Suprapubic skin (tissue), 4 donors: ENCODE measurements at places on chromosomes 7 and 10.

DNA sequence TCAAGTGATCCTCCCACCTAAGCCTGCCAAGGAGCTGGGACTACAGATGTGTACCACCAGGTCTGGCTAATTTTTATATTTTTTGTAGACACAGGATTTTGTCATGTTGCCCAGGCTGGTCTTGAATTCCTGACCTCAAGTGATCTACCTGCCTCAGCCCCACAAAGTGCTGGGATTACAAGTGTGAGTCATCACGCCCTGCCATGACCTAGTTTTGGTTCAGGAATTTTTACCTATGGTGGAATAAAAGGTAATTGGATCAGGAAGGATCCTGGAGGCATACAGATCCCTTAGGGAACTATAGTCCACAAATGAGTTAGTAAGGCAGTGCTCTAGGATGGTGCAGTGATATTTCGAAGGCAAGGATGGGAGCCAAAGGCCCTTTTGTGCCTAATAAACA lies 717.9 kb downstream of the PHTF2 start:
- no peak for DNase-seq

GRCh38 chr7:155721056-155721455 lies 76.6 kb downstream of the RBM33 start:
- DNase-seq, result no peak

DNA sequence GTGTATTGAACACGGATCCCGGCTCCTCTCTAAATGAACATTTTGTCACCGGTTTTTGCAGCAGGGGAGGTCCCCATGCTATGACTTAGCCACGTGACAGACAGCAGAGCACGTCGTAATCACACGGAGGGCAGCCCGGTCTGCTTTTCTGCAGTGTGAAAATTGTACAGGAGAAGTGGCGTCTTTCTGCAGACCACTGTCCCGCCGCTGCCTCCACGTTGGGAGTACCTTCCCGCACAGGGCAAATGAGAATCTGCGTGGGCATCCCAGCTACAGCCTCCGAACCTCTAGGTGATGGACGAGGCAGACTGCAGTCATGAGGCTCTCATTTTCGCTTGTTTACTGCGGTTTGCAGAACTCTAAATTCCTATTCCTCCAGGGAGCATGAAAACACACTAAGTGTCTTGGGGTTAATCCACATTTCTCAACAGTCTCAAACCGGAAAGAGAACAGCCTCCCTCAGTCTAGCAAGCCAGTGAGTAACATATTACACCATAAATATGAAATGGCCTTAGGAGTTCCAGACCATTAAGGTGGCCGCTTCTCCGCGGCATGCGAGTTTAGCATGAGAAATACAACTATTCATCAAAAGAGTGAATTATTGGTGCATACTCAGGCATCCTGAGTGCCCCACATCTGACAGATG lies 89.8 kb downstream of the TCERG1L start:
- DNase-seq, result no peak

DNA sequence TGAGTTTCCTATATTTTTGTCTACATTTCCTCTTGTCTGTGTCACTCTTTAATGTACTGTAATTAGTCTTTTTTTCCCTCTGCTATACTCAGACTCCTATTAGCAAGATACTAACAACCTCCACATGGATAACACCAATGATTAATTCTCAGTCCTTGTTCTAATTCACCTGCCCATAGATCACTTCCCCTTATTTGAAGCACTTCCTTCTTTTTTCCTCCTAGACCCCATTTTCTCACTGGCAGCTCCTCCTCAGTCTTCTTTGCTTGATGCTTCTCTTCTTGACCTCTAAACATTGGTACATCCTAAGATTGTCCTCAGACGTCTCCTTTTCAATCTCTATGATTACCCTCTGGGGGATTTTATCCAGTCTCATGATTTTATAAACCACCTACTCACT lies 98.2 kb upstream of the IMMP2L start:
- no peak for DNase-seq

DNA sequence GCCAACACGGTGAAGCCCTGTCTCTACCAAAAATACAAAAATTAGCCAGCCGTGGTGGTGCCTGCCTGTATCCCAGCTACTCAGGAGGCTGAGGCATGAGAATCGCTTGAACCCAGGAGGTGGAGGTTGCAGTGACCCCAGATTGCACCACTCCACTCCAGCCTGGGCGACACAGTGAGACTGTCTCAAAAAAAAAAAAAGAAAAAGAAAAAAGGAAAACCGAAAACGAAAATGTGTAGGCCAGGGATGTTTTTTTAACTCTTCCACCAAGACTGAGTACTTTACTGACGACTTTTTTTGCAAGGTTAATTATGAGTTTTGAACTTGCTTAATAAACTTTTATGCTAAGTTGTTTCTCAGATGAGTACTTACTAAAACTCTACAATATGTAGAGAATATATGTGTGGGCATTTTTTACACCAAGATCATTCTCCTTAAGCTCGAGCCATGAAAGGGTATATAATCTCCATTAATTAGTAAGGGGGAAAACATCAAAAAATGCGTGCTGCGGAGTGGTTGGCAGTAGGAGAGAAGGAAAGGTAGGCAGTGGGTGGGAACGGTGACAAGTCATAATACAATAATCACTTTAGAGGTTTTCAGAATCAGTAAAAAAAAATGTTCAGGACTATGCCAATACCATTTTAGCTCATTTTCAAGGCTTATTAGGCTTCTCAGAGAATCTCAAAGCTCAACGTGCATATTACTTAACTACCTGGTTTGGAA lies 8.6 kb upstream of the ADRB1 start:
- DNase-seq, result no peak

DNA sequence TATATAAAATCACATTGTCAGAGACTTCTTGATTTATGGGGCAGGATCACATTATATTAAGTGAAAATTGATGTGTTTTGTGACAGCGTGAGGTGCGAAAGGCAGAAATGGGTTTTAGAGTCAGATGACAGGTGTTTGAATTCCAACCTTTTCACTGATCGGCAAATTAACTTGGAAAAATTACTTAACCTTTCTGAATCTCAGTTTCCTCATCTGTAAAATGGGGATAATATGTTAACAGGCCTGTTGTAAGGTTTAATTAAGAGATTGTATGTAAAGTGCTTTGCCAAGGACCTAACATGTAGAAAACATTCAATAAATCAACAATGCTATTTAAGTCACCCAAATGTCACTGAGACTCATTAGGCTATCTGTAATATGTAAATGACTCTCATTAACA lies 221.2 kb upstream of the LYZL1 start:
- no peak for DNase-seq

- DNase-seq, result no peak
Observed at GRCh38 chr10:96889415-96890171, 57.5 kb downstream of the LCOR start.

DNA sequence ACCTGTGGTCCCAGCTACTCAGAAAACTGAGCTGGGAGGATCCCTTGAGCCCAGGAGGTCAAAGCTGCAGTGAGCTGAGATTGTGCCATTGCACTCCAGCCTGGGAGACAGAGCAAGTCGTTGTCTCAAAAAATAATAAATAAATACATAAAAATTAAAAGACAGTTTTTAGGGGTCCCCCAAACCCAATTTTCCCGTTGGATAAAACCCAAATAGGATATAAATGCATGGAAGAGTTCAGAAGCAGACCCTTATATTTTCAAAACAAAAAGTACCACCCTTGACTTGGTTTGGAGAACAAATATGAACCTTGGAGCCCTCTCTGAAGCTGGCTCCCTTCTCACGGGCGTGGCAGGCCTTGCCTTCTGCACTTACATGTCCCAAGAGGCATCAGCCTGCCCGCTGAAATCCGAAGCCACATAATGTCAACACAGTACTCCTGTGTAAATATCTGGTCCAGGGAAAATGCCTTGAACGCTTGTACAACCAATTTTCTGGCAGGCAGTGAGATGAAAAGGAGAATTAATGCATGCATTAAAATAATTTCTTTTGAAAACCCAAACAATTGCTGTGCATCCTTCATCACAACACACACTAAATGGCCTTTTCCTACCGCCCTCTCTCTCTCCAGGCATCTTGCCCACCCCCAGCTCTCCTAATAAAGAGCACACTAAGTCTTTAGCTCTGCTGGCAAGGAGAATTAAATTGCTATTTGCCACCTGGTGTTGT lies 46.4 kb upstream of the PARD3 start:
- DNase-seq, result peak; percentile 64

DNA sequence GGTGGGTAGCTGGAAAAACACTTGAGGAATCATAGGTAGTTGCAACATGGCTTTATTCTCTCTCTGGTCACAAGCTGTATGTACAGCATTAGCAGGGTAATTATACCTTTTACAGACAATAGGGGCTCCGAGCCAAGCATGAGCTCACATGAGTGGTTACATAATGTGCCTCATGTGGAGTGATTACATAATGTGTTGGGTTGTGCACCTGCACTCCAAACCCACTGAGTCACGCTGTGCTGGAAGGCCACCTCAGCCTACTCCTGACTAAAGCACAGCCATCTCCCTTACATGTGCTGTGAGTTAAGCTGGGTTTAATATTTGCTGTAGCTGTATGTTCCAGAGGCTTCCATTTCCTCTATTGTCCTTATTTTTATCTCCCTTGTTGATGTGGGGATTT lies 348.7 kb upstream of the SEMA3C start:
- no peak for DNase-seq

DNA sequence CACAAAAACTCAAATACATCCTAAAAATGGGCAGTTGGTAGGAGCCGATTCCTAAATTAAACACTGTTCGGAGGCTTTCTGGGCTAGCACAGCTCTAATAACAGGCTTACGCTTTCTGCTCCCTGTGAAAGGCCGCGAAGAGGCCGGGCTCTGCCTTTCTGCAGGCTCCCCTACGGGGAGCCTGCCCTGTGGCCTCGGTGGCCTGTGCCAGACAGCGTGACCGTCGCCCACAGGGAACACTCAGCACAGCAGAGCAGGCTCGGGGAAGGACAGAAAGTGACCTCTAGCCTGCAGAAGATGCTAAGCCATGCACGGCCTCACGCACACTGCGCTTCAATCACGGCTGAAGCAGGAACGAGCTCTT lies 64.2 kb downstream of the DIP2C start:
- no peak for DNase-seq

DNA sequence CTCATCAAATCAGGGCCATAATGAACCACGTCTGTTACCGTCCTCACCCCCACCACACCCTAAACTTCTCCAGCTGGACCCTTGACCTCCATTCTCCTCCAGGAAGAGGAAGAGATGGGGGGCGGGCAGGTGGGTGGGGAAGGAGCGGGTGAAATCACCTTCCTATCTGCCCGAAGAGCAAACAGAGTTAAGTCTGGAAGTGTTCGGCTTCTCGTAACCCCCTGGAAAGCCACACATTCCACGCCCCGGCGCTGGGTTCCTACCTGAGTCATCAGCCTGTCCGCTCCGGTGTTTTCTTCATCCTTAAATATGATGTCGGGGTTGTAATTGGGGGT lies 736 bp downstream of the SHH start:
- no peak for DNase-seq

- DNase-seq, result no peak
Observed at GRCh38 chr10:13560597-13560996, 26.2 kb upstream of the PRPF18 start.

DNA sequence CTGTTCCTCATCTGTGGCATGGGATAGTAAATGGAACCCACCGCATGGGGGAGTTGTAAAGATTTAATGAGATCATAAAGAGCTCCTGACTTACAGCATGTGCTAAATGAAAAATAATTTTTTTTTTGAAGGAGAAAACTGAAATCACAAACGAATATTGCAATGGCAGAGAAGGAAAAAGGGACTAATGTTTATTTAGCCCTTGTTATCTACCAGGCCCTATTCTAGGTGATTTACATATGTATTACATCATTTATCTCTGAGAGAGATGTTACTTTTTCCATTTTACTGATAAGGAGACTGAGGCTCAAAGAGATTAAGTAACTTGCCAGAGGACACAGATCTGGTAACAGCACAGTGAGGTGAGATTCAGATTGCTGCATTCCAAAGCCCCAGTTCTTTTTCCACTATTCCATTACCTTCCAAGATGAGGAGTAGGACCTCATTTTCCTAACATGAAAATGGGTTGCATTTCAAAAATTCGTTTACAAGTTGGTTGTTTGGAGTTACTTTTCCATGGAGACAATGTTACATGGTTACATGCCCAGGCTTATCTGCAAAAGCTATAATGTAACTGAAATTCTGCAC lies 28.6 kb downstream of the VCL start:
- no peak for DNase-seq

DNA sequence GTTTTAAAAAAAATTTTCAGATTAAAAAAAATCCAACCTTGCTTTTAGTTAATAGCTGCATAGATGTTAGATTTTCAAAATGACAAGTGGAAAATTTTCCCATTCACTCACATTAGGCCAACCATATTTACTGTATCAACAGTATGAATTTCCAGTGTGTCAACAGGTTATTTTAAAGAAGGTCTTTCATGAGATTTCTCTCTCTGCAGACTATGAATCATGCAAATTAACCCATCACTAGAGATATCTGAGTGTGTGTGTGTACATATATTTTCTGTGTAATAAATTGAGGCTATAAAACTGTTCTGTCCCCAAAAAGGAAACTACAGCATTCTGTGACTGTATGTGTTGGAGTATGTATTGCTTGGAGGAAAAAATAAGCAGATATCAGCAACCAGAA lies 305.6 kb downstream of the ARL4A start:
- no peak for DNase-seq

GRCh38 chr10:104353325-104354048 lies at the start of gene CFAP58:
TSS of gene CFAP58 (plus strand) at chr10:104353833. CDS start at chr10:104353898, 65 bp downstream.
- peak; percentile 92 for DNase-seq

DNA sequence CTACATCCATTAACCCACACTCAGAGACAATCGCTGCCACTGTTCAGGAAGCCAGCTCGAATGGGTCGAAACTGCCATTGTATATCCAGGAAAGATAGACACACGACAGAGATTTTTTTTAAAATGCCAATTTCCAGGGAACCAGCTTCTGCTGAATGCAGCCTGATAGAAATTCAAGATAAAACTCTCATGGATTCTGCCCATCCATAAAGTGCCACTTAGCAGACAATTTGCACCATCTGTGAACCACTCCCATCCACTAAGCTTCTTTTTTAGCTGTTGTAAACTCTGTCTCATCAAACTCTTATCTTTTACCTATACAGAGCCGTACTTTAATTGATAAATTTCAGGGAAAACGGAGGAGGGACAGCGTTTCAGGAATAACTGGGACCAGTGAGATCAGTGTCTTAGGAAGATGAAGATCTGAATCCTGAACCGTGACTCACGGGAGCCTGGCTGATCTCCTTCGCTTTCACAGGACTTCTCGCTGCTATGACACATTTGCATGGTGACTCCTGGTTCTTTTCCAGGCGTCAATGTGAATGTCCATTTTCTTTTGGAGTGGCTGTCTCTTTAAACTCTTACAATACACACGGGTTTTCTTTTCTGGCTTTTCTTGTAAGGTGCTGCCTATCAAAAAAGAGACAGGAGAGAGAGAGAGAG lies 103.4 kb downstream of the FAM204A start:
- DNase-seq, result no peak

DNA sequence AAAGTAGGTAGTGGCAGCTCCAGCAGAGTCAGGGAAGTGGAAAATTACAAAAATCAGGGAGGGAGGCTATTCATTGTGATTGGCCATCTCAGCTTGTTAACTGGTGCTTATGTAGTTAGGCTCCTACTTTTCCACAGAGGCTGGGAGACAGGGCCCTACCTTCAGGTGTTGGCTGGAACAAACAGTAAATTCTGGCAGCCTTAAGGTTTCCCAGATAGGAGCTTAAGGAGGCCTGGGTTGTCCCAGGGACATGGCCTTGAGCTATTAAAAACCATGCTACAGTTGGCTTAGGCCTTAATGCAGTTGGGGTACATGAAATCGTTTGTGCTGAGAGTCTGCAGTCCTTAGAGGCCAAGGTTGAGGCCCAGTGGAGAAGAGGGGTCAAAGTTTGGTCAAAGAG lies 324.5 kb downstream of the LHFPL3 start:
- no peak for DNase-seq

- no peak for DNase-seq
Observed at GRCh38 chr7:92246360-92247101, 757 bp downstream of the ANKIB1 start.
